Hematopoietic multipotent progenitor cell (in vitro differentiated cells): ENCODE measurements at places on chromosomes 11 and 22. TPM values are rescaled to one million over a fixed set of nuclear protein-coding genes. Genes with fewer than 3 reads are reported as not detected.

DNA sequence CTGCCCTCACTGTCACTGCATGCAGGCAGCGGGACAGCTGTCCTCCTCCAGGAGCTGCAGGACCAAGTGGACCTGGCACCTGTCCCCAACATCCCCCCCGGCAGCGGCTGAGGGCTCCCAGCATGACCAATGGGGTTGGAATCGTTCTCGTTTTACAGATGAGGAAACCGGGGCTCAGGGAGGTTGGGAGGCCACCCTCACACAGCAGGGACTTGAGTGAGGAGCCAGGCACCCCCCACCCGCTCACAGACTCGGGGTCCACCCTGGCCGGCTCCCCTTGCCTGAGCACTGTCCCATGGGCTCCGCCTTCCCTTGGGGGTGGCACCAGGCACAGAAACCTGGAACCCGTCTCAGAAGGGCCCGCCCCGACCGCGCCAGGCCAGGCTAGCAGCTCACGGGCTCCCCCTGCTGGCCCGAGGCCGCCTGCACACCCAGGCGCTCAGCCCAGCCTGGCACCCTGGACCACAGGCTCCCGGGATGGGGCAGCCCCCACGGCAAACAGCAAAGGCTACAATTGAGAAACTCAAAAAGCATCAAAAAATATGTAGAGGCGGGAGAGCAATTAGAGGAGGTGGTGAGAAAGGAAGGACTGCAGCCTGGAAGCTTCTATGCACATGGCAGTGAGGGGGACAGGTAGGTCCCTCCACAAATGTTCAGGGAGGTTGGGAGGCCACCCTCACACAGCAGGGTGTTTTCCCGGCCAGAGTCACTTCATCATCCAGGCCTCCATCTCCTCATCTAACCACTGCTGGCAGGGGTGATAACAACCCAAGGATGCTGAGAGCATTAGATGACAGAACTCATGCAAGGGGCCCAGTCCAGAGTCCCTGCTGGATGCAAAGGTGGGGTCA, 12.8 kb downstream of the MACROD1 start:
- peak; percentile 58 for DNase-seq

DNA sequence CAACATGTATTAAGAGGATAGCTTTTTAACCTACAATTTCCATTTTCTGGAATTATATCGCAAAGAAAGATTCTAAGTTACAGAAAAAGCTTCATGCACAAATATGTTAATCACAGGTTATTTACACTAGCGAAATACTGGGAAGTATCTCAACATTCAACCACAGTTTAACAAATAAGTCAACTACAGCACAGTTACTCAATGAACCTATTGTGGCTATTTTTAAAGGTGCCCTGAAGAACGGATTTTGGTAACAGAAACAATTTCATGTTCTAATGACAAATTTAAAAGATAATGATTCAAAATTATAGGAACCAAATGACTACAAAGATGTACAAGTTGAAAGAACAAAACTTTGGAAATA, 51.2 kb downstream of the SYN3 start:
- no peak for DNase-seq

GRCh38 chr11:120184371-120184945, 26.4 kb upstream of the OAF start:
- DNase-seq, result no peak

DNA sequence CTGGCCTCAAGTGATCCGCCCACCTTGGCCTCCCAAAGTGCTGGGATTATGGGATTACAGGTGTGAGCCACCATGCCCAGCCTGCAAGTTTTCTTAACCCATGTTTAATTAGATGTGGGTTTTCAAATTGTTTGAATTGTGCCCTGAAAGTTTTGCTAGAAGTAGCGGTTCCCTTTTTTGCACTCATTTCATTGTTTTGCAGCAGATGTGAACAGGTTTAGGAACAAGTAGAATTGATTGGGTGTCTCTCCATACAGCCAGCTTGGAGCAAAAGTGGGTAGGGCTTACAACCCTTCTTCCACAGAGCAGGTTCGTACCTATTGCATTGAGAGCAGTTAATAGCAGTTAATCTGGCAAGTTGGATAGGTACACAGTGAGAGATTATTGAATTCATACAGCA, 16.1 kb downstream of the EWSR1 start:
- DNase-seq, result no peak

DNA sequence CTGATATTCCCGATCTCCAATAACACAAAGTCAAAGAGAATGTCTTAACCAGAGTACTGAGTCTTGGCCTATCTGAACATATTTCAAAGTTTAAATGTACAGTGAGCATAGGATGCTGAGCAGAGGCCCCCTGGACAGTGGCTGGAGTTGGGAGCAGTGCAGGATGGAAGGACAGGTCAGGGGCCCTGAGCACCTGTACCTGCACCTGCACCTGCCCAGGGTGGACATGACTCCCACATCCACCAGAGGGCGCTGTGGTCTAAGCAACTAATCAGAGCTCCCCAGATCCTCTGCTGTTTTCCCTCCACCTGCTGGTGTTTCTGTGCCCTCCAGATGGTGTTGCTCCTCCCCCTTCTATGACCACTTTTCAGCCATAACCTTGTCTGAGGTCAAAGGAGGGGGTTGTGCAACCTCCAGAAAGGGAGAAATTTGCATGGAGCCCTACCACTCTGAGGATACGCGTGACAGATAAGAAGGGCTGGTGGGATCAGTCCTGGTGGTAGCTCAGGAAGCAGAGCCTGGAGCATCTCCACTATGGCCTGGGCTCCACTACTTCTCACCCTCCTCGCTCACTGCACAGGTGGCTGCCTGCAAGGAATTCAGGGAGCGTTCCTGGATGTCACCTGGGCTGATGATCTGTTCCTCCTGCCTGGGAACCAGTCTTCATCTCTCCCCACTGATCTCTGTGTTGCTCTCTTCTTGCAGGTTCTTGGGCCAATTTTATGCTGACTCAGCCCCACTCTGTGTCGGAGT, 49.1 kb upstream of the VPREB1 start:
- peak; percentile 59 for DNase-seq

- no peak for DNase-seq
These were observed 57.9 kb upstream of the NUP160 start for GRCh38 chr11:47906066-47906465.

DNA sequence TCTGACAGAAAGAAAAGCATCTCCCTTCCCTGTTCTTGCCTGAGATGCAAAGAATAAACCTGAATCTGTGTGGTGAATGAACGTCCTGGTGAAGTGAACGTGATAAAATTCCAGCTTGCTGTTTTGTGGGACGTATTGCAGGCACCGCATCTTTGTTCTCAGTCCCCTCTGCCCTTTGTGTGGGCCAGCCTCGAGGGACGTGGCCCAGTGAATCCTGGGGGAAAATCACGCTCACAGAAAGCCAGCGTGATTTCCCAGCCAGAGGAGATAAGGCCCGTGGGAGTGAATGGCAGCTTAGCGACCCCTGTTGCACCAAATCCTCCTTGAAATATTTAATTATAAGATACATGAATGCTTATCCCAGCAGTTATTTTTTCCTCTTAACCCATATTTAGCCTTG, 129.1 kb downstream of the COMMD9 start:
- no peak for DNase-seq

GRCh38 chr22:19360862-19361261, 69.3 kb upstream of the CLTCL1 start:
- no peak for DNase-seq

DNA sequence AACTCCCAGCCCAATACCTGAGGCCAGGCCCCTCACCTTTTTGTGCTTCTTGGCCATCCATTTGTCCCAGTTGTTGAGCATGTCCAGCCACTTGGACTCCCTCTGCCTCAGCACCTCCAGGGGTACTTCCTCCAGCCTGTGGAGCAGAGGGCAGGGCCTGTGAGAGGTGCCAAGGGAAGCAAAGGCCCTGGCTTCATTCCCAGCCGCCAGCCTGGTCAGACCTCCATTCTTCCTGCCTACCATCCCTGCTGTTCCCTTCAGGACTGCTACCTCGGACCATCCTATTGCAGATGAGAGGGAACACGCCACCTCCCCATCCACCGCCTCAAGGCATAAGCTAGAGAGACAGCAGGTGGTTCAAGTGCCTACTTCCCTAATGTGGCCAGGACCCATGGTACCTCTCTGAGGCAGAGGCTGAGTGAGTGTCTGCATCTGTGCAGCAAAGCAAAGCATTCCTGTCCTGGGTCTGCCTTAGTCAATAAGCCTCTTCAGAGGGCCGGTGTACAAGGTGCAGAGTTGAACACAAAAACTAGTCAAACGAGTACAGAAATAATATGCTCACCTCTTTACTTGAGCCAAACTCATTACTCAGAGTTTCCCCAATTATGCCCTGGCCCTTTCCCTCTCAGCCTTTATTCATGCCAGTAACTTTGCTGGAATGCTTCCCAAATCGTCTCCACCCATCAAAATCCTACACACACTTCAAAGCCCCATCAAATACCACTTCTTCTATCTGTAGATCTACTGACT, 15.4 kb upstream of the CASTOR1 start:
- DNase-seq, result no peak

- no peak for DNase-seq
These were observed 7.3 kb upstream of the PES1 start for GRCh38 chr22:30598986-30599385.

- no peak for DNase-seq
These were observed 38.9 kb upstream of the SEPTIN5 start for GRCh38 chr22:19675428-19675827.

- no peak for DNase-seq
These were observed 18.4 kb downstream of the DKK3 start for GRCh38 chr11:11989774-11990744.

DNA sequence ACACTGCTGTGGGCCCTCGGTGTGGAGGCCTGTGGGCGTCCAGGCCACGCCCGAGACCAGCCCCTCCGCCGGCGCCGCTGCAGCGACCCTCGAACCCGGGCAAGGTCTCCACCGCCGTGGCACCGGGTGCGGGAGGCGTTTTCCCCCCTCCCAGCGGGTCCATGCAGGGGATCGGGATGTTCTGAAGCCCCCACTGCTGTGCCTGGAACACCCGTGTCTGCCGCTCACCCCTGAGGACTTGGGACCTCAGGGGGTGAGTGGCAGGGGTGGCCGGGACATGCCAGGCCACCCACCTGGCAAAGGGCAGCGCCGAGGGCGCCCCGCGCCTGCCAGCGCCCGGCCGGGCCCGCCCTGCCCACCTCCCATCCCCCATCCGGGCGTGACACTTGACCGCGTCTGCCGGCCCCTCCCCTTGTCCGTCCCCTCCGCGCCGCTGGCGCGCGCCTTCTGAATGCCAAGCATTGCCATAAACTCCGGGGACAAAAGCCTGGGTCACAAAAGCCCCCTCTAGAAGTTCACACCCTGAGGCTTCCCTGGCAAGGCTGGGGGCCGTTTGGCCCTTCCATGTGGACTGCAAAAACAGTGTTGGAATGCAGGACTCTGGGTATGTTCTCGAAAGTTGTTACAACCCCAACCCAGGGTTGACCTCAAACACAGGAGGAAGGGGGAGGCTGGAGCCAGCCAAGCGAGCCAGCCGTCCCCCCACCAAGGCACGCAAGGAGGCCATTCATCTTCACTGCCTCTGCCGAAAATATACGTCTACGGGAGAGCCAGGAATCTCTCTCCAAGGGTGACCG, 819 bp upstream of the KCNQ1OT1 start:
- DNase-seq, result peak; percentile 39

DNA sequence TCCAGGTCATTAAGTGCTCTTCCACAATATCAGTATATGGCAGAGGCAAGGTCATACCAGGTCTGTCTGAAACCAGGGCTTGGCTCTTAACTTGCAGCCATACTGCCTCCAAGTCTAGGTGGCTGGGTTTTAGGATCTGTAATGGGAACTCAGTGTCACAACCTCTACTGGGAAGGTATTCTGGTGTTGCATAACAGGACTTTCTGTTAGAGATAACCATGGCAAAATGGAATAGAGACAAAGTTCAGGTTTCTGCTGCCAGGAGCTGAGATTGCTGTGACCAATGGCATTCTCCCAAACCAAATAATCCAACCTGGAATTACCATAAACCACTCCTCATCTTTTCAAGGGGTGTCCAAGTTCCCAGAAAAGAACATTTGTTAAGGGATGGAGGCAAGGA, 6.8 kb upstream of the SAA1 start:
- DNase-seq, result no peak

DNA sequence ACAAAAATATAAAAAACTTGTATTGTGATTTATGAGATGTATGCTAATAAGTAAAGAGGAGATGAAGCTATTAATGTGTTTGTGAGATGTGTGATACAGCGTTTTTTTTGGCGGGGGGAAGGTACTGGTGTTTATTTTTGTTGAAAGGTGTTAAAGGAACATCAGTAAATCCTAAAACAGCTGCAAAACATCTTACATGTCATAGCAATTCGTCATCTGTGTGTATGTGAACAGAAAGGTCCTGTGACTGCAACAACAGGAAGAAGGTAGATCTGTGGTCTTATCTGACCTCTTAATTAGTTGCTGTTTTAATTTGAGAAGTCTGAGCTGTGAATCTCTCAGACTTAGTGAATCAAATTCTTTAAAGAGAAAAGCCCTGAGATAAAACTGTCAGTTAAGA, 1041.1 kb downstream of the JRKL start:
- DNase-seq, result no peak

GRCh38 chr22:36224245-36224644, 15.1 kb downstream of the APOL2 start:
- no peak for DNase-seq

- DNase-seq, result no peak
These were observed 202.1 kb downstream of the NXPE2 start for GRCh38 chr11:114880442-114880841.

The ADAMTS8 gene
- not detected for total RNA-seq

The UBQLN3 gene
- 0.81 TPM for total RNA-seq

The MTCH2 gene
- total RNA-seq, result 39.3 TPM

The MMP12 gene
- total RNA-seq, result not detected

The TCN1 gene
- under 0.01 TPM for total RNA-seq

The SLC37A2 gene
- 0.27 TPM for total RNA-seq

The ZP1 gene
- total RNA-seq, result not detected
